ENCODE measurements at places on chromosomes 13 and 19. TPM values are rescaled to one million over a fixed set of nuclear protein-coding genes. Genes with fewer than 3 reads are reported as not detected.

GRK1 gene
- polyA plus RNA-seq, result 0.06 TPM

DYRK1B gene
- polyA plus RNA-seq, result 38.1 TPM

KLK15 gene
- polyA plus RNA-seq, result not detected

GGACT gene
- 4.9 TPM for polyA plus RNA-seq

TCF3 gene
- 125 TPM for polyA plus RNA-seq

TNFAIP8L1 gene
- polyA plus RNA-seq, result 13.5 TPM

DHRS12 gene
- polyA plus RNA-seq, result 19.7 TPM

GARIN5A gene
- 10.7 TPM for polyA plus RNA-seq

ZNF90 gene
- polyA plus RNA-seq, result 11.2 TPM

PSG1 gene
- not detected for polyA plus RNA-seq

NLRP7 gene
- 0.04 TPM for polyA plus RNA-seq

BORA gene
- polyA plus RNA-seq, result 10.1 TPM

ZNF835 gene
- polyA plus RNA-seq, result 5.3 TPM

GRCh38 chr19:43224855-43225253 lies 19.4 kb upstream of the PSG4 start:
- DNase-seq, result no peak

DNA sequence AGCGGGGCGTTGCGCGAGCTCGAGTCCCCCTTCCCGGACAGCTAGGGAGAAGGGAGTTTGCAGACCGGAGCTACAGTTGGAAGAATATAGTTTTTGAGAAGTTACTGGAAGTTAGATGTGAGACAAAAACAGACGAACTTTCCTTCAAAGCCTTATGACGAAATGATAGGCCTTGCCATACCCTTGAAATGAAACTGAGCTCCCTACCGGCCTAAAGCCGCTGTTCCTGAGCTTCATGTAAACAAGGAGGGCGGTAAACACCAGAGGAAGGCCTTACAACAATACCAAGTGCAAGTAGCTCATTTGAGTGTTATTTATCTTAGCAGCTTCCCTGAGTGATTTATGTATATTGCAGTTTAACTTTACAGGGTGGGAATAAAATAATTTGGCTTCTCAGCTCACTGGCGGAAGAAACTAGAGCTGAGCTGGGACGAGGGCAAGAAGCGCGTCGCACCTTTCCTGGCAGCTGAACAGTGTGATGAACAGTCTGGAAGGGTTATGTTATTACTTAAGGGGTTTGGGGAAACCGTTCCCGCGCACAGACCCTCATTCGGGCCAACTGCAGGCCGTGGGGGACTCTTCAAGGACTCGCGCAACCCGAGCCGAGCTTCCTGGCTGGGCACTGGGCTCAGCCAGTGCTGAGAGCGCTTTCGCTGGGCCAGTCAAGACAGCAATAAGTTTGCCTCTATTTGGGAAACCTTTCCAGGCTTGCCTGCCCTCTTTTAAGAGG lies 111.2 kb downstream of the KCNRG start:
- no peak for DNase-seq

DNA sequence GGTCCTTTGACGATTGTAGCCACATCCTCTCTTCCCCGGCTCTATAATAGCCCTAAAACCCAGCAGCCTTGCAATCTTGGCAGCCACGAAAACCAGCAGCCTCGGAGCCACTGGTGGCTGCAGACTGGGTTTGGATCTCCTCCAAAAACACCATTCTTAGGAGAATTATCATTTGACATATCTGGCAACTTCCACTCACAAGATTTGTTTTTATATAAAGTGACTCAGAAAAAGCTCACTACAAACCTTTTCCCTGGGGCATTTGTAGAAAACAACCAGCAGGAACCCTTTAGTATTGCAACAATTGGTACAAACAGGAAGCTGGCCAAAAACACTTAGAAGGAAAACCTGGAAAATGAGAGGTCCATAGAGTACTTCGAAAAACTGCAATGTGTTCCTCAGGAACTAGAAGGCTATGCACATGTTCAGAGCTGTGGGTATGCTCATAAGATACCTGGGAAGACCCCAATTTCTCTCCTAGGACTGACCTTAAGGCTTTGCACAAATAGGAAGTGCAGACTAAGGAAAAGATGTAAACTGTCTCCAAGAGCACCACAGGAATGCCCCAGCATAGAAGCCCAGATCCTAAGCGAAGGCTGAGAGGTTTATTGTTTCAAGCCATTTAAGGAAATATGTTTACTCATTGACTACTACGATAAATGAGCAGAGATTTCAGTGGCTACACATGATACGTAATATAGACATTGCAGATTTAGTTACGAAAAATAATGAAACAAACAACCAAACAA lies 71.2 kb downstream of the MYO16 start:
- no peak for DNase-seq

DNA sequence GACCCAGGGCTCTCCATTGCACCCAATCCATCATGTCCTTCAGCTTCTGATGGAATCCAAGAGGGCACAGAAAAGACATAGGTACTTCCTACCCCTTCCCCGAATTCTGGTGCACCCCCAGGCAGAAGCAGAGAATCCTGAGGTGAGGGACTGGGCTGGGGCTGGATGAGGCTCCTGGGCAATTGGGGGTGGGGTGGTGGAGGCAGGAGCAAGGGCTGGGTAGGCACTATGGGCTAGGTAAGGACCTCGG lies 2.7 kb upstream of the KCNC3 start:
- no peak for DNase-seq

GRCh38 chr19:12655546-12655945 lies 11.0 kb downstream of the MAN2B1 start:
- no peak for DNase-seq

- DNase-seq, result no peak
Observed at GRCh38 chr13:37427843-37428494, 170.6 kb downstream of the POSTN start.

DNA sequence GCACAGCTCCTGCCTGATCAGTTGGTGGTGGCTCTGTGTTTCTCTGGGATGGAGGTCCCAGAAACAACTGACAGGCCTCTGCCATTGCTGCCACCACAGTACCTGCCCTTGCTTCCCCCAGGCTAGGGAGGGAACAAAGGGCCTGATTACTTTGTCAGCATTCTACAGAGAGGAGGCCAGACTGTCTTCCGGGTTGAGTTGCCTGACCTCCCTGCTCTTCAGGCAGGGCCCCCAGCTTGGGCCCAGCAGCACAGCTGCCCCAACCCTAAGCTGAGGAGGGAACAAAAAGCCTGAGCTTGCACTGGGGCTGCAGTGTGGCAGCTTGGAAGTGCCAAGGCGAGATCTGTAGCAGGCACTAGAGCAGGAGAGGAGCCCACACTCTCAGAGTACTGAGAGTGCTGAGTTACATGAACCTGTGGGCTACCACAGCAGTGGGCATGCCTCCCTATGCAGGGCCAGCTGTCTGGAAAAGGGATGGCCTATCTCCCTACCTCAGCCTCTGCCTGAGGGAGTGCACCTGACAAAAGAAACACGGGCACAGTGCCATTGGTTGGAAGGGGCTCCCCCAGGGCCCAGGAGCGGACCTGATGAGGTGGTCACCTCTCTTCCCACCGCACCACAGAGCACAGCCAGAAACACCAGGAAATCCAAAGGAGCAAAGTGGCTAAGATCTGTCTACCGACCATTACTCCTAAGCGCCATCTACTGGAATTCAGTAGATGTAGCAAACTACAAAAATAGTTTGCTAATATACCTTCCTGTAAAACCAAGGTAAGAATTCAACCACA lies 24.4 kb downstream of the SLC25A15 start:
- DNase-seq, result no peak

- no peak for DNase-seq
Observed at GRCh38 chr13:22047785-22048104, 376.9 kb downstream of the FGF9 start.

DNA sequence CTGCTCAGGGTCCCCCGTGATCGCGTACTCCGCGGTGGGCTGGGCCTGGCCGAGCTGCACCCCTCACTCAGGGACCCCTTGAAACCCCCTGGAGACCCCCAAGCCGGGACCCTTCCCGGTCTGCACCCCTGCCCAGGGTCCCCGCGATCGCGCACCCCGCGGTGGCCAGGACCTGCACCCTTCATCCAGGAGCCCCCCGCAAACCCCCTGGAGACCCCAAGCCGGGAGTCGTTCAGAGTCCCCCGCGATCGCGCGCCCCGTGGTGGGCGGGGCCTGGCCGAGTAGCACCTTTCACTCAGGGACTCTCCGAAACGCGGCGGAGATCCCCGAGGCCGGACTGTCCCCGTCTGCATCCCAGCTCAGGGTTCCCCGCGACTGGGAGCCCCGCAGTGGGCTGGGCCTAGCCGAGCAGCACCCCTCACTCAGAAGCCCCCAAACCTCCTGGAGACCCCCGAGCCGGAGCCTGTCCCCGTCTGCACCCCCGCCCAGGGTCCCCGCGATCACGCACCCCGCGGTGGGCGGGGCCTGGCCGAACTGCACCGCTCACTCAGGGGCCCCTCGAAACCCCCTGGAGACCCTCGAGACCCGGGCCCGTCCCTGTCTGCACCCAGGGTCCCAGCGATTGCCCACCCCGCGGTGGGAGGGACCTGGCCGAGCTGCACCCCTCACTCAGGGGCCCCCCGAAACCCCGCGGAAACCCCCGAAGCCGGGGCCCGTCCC lies 748 bp downstream of the LMNB2 start:
- no peak for DNase-seq

- DNase-seq, result no peak
Observed at GRCh38 chr13:72638059-72638815, 89.2 kb downstream of the MZT1 start.

GRCh38 chr13:27481766-27482165 lies 31.4 kb upstream of the MTIF3 start:
- no peak for DNase-seq

- DNase-seq, result peak; percentile 45
Observed at GRCh38 chr13:44191504-44192171, 182.0 kb upstream of the SERP2 start.

- no peak for DNase-seq
Observed at GRCh38 chr13:80137994-80138393, 202.9 kb downstream of the SPRY2 start.

DNA sequence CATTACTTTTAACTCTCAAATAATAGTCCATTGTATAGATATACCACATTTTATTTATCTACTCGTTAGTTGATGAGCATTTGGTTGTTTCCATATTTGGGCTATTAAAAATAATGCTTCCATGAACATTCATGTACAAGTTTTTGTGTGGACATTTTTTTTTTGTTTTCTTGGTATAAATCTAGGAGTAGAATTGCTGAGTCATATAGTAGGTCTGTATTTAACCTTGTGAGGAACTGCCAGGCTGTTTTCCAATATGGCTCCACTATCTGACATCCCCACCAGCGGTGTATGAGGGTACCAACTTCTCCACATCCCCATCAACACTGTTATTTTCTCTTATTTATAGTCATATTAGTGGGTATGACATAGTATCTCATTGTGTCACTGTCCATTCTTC lies 143.1 kb downstream of the RAP2A start:
- DNase-seq, result no peak

- DNase-seq, result no peak
Observed at GRCh38 chr19:7859831-7860713, 14.1 kb downstream of the PRR36 start.

- no peak for DNase-seq
Observed at GRCh38 chr13:76516013-76516412, 370.2 kb downstream of the KCTD12 start.

DNA sequence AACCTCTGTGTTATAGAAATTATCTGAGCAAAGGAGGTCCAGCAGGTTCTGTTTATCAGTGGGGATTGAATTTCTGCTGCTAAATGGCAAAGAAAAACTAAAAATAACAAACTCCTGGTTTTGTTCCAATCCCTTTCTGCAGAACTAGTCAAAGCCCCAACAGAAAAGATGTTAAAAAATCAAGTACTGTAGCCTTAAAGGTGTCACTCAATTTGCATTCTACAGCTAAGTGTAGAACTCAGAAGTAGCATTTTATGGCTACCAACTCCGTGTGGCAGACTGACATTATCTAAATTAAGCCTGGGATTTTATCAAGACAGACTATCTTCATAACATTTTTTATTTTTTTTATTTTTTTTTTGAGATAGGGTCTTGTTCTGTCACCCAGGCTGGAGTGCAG lies 91.5 kb upstream of the SLC15A1 start:
- no peak for DNase-seq

DNA sequence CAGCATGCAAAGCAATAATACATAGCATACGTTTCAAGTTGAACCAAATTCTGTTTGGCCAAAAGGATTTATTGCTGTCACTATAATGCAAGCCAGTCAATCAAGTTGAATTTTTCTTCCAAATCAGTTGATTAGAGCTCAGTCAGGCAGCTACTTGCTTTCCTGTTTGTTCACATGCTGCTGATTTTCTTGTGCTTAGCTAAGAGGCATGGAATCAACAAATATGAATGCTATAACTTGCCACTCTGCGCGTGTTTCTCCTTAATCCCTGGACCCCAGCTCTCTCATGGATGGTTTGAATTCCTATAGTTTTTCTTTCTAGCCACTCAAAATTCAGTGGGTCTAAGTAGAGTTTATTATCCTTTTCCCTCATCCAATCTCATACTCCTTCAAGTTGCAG lies 311.3 kb downstream of the KLF5 start:
- DNase-seq, result no peak

- DNase-seq, result peak; percentile 31
Observed at GRCh38 chr19:45716359-45717130, 14.2 kb downstream of the FBXO46 start.

DNA sequence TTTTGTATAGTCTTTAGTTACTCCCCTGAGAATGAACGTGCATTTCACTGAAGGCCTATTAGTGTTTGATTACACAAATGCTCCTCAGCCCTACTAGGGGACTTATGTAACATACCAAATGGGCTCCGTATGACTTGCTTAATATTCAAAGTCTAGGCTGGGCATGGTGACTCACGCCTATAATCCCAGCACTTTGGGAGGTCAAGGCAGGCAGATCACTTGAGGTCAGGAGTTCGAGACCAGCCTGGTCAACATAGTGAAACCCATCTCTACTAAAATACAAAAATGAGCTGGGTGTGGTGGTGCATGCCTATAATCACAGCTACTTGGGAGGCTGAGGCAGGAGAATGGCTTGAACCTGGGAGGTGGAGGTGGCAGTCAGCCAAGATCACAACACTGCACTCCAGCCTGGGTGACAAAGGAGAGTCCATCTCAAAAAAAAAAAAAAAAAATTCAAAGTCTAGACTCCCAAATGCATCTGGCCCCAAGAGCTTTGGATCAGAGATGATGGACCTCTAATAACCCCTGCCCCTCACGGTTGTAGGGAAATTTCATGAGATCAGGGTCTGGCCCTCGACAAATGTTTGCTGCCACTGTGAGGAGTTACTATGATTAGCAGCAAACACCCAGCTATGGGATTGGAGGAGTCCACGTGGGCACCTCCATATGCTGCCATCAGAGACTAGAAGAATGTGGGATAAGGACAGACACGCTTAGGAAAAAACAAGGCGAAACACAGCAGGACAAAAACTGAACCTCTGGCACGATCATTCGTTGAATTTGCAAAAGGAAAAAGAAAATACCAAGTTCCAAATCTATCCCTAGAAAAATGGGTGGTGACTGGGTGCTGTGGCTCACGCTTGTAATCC lies 4.6 kb downstream of the FBXO17 start:
- DNase-seq, result no peak
